ENCODE measurements at places on chromosomes 16 and 17. TPM values are rescaled to one million over a fixed set of nuclear protein-coding genes. Genes with fewer than 3 reads are reported as not detected.

DNA sequence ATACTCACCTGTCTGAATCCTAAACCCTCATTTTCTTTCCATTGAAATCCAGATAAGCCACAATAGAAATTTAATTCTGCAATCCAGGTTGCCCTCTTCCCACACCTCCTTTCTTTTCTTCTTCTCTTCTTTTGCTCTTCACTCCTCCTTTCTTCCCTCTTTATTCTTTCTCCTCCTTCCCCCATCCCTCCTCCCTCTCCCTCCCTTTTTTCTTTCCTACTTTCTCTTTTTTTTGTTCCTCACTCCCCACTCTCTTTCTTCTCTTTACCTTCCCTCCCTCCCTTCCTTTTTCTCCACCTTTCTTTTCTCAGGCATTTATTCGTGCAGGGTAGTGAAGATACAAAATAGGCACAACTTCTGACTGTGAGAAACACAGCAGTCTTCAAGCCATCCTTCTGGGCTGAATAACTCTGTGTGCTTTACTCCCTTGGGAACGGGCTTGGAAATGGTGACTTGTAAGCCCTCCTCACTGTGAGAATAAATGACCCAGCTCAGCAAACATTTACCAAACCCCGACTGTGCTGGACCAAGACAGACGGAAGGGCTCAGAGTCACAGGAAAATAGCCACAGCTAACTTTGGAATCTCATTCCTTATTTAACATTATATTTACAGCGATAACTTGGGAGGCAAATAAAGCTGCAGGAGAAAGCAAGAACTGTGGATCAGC, 140.8 kb downstream of the HAPSTR1 start:
- ATAC-seq = no peak

GRCh38 chr16:58459344-58460218, 40.4 kb upstream of the NDRG4 start:
- ATAC-seq = peak; percentile 75

DNA sequence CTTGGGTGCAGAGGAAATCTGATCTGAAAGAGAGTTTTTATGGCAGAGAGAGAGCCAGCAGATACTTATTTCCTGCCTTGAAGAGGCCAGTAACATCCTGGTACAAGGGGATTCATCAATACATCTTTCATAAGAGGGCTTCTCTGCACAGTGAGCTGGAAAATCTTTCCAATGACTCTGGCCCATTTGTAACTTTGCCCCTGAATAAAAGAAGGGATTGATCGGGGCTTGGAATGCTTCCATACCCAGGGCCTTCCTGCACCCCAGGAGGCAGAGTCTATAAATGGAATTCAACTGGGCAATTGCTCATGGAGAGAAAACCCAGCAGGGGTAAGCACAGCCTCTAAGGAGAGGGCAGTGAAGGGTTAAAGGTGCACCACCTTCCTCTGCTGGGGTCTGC, 163.3 kb downstream of the XYLT1 start:
- no peak for ATAC-seq

DNA sequence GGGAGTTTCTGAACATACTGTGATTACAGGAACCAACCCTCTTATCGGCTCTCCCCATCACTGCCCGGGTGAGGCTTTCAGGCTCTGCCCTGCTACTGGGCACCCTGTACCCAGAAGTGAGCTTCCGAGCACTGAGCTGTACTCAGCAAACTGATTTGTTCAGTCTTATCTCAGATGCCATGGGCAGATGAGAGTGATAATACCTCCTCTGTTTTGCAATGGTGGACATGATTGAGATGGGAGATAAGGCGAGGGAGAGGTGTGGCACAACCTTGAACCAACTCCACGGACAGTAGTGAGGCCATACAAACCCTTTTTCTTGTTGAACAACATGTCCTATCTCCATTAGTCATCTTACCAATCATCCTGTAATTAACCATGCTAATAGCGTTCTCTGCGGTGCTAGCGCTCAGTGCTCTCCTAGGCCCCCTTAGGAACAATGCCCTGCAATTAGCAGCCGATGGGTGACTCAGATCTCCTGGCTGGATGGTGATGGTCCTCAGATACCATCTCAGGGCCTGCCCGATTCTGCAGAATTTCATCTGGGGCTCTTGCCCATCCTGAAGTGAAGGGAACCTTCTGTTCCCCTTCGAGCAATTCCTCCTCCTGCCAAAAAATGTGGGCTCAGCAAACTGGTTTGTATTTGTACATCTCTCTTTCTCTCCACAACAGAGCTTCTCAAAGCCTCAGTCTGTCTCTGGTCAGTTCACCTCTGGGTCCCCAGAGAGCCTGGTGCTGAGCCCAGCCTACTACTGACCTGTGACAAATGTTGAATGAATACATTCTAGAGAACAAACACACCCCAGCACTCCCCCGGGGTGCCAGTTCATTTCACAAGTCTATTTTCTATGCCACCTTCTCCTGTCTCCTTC, 139.3 kb upstream of the IRX3 start:
- no peak for ATAC-seq

DNA sequence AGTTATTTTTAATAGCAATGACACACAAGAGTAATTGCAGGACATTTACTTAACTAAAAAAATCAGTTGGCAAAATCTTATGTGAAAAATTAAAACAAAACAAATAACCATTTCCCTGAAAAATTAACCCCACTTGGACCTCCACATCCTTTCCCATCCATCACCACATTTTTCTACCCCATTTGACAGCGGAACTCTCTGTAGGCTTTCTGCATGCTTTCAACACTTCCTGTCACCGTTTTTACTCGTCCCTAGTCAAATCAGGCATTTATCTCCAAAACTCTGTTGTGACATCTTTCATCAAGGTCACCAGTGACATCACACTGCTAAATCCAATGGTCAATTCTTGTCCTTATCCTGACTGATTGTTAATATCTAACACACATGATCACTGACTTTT, 27.5 kb downstream of the KCNJ16 start:
- ATAC-seq = no peak

DNA sequence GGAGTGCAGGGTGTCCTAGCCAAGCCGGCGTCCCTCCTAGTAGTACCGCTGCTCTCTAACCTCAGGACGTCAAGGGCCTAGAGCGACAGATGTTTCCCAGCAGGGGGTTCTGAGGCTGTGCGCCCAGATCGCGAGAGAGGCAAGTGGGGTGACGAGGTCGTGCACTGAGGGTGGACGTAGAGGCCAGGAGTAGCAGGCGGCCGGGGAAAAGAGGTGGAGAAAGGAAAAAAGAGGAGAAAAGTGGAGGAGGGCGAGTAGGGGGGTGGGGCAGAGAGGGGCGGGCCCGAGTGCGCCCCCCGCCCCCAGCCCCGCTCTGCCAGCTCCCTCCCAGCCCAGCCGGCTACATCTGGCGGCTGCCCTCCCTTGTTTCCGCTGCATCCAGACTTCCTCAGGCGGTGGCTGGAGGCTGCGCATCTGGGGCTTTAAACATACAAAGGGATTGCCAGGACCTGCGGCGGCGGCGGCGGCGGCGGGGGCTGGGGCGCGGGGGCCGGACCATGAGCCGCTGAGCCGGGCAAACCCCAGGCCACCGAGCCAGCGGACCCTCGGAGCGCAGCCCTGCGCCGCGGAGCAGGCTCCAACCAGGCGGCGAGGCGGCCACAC, at the start of gene MMP2:
Gene MMP2 (plus strand): TSS at position 372 of the 603 bp plus-strand sequence. CDS start 282 bp downstream, outside the sequence.
- ATAC-seq = no peak

- no peak for ATAC-seq
Measured at GRCh38 chr17:3598078-3598477, 11.1 kb downstream of the TRPV1 start.

- ATAC-seq = peak; percentile 18
Measured at GRCh38 chr17:76239538-76240274, 587 bp downstream of the RNF157 start.

DNA sequence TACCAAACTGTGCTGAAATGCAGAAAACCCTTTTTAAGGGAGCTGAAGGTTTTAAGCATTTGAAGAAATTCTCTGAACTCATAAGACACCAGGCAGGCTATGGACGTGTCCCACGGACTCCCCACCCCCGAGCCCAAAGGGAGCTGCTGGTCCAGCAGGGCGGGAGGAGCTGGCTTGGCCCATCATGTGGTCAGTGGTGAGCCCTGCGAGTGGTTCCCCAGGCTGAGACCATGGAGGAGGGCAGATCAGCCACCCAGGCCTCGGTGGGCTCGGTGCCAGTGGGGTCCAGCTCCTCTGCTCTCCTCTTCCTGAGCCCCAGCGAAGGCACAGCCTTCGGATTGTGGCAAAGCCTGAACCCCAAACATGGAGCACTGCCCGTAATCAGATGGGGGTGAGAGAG, 27.0 kb downstream of the LGALS3BP start:
- ATAC-seq = no peak

DNA sequence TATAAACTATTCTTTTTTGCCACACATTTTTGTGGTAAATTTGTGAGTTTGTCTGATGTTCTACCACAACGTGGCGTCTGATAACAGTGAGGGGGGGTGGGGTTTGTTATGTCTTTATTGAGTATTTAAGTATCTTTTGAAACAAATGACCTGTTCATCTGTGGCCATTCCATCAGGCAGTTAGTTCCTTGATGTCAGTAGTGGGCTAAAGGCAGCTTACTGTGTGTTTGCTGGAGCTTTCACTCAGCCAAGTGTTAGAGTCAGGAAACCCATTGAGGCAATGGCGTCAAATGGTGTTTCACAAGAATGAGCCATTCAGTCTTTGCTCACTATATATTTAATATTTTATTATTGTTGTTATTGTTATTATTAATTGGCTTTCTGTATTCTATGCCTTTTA, 28.0 kb downstream of the NQO1 start:
- no peak for ATAC-seq

DNA sequence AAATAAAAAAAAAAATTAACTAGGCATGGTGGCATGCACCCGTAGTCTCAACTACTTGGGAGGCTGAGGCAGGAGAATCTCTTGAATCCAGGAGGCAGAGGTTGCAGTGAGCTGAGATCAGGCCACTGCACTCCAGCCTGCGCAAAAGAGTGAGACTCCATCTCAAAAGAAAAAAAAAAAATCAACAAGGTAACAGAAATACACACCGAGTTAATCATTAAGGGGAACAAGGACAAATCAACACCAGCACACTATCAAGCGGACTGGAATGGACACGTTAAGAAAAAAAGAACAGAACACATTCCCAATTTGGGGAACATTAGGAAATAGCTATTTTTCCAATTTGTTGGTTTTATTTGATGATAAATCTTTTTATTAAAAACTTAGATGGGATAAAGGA, 28.4 kb upstream of the GLG1 start:
- ATAC-seq = no peak

- ATAC-seq = peak; percentile 46
Measured at GRCh38 chr16:79993629-79994209, 393.2 kb upstream of the MAF start.

DNA sequence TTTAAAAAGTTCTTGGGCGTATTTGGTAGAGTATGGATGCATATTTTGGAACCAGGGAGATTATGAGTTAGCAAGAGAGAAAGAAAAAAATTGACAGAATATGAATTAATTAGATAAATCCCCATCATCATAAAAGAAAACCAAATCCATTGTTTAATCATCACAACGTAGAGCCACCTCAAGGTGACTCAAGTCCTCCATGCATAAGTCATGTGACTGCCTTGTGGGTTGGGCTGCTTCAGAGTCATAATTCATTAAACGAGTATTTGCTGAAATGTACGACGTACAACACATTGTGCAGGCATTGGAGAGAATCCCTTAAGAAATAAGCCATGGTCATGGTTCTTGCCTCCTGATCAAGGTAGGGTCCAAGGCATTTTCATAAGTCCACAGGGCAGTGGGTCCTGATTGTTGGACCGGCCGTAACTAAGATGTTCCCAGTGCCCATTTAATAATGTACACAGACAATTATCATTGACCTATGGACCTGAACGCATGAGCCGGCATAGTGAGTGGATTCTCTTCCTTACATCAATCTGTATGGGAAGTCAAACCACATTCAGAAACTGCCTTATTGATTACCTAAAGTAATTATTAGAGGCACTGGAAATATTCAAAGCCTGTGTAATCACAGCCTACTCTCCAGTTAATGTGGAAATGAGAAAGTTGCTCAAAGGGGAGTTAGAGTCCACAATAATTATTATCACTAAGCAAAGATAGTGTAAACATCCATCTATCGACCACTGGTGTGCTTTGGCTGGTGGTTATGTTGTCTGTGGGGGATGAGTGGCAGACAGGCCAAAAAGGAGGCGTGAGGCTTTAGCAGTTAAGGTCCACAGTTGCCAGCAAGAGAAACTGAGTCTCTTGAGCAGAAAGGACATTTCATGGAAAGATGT, 165.4 kb downstream of the PITPNC1 start:
- ATAC-seq = peak; percentile 46

GRCh38 chr16:73399997-73400396, 352.1 kb upstream of the ZFHX3 start:
- ATAC-seq = no peak

GRCh38 chr17:13593757-13594156, 8.0 kb downstream of the HS3ST3A1 start:
- no peak for ATAC-seq

DNA sequence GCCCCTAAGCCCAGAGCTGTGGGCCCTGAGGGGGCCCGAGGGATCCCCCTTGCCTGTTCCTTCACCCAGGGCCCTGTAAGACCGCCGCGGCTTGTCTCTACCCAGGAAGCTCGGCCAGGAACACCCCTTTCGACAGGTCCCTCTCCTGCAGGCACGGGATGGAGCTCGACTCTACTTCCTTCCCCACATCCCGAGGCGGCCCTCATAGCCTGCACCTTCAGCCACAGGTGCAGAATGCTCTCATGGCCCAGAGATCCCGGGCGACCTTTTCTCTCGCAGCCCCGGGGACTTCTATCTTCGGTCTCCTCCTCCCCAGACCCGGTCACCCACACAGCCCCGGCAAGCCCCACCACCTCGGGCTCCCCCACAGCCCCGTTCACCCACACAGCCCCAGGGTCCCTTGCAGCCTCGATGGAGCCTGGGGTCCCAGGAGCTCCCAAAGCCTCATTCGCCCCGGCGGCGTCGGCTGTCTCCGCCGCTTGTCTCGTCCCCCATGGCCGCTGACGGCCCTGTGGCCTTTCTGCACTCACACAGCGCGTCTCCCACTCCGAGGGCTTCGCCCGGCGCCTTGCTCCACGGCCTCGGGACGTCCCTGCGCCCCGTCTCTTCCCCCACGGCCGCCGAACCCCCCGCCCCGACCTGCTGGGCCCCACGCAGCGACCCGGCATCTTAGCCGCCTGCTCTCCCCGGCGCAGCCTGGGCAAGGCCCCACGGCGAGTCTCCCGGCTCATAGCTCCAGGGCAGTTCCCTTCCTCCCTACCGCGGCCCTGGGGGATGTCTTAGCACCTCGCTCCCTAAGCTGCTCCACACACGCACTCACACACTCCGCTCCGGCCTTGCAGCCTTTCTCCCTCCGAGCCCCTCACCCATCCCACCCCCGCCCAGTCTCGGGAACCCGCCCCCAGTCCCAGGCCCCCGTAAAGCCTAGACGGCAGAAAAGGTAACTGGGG, 650 bp downstream of the KIAA0753 start:
- peak; percentile 27 for ATAC-seq

- no peak for ATAC-seq
Measured at GRCh38 chr16:57001026-57001679, 11.8 kb downstream of the NLRC5 start.

GRCh38 chr17:76510831-76511244, 9.6 kb upstream of the RHBDF2 start:
- ATAC-seq = no peak

GRCh38 chr17:42852351-42852750, 1.4 kb downstream of the AOC3 start:
- ATAC-seq = no peak

Gene TERB1
- 0.08 TPM for total RNA-seq

Gene TOX3
- 0.60 TPM for total RNA-seq

Gene SEPTIN12
- total RNA-seq = not detected

Gene PRSS36
- total RNA-seq = 1.5 TPM

Gene EXOC3L1
- total RNA-seq = 1.4 TPM

Gene PRDM7
- not detected for total RNA-seq

Gene SULT1A4
- 2.2 TPM for total RNA-seq

Gene PGAP6
- 14.5 TPM for total RNA-seq

Gene EMP2
- total RNA-seq = 208 TPM

Gene PLXDC1
- 3.1 TPM for total RNA-seq
